Naive thymus-derived CD8-positive, alpha-beta T cell (primary cell): ENCODE measurements at places on chromosomes 11 and 22. TPM values are rescaled to one million over a fixed set of nuclear protein-coding genes. Genes with fewer than 3 reads are reported as not detected.

DNA sequence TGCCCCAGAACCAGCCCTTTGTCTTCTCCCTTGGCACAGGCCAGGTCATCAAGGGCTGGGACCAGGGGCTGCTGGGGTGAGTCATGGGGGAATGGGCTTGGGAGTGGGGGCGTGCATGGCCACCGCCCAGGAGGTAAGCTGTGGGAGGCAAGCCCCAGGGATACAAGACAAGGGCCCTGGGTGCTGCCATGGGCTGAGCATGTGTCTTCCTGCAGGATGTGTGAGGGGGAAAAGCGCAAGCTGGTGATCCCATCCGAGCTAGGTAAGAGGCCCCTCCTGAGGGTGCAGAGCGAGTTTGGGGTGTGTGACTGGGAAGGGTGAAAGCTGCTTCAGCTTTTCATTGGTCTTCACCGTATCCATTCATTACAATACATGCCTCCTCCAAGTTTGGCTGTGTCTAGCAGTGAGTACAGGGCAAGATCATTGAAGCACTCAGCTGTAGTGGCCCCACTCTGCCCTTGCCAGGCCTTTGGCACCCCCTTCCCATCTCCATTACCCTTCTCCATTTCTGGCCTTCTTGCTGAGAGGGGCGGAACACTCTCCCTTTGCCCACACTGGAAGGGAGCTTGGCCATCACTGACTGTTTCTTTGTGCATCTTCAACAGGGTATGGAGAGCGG lies 2.5 kb downstream of the FKBP2 start:
- no peak for DNase-seq

- DNase-seq: no peak
Observed at GRCh38 chr11:8038393-8038792, 42.6 kb upstream of the TUB start.

DNA sequence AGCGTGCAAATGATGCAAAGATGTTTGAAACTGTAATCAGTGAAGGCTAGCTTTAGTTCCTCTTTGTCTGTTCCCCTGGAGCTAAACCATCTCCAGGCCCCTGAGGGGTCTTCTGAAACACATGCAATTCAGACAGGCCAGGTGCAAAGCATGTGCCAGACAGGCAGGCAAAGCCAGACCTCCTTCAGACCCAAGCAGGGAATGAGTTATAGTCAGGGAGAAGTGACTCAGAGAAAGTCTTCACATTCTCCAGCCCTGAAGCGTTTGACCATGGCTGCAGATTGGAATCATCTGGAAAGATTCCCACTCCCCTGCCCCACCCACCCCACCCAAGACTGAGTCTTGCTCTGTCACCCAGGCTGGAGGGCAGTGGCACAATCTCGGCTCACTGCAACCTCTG lies 187.0 kb upstream of the ISX start:
- no peak for DNase-seq

DNA sequence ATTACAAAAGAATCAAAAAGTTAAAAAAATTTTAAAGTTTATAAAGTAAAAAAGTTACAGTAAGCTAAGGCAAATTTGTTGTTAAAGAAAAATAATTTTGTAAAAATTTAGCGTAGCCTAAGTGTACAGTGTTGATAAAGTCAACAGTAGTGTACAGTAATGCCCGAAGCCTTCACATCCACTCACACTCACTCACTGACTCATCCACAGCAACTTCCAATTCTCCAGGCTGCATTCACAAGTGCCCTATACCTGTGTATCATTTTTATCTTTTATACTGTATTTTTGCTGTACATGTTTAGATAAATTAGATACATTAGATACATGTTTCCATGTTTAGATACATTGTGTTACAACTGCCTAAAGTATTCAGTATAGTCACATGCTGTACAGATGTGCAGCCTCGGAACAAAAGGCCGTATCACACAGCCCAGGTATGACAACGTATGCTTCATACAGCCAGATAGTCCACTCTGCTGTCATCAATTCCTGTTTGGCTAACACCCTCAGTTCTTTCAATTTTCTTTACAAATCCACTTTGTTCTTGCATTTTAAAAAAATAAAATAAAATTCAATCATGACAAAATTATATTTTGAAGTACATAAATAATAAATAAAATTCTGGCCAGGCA lies 80.7 kb downstream of the RBFOX2 start:
- DNase-seq: no peak

DNA sequence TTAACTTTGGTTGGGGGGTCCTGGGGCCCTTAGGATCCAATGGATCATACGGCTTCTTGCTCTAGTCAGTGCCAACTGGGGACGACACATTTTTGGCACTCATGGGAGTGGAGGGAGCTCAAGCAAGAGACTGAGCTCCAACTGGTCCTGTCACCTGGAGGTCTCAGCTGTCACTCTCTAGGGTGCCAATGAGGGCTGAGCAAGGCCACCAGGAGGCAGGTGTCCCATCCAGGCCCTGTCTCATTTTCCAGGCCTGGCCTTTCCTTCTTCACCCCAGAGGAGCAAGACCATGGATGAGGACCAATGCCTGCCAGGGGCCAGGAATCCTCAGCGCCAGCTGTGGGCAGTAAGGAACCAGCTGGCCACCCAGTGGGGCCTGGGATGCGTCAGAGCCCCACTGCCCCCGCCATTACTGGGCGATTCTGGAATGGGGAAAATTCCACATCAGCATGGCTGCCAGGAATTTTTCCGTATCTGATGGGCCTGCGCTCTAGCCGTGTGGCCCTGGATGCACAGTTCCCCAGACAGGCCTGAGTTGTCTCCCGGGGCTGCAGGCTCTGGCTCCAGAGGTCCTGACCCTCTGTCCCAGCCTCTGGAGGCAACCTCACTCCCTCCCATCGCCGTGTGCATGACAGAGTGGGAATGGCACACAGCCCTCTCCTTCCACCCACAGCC lies 669 bp upstream of the GAL3ST1 start:
- no peak for DNase-seq

GRCh38 chr11:61332281-61332796 lies 566 bp downstream of the DDB1 start:
- DNase-seq: no peak

DNA sequence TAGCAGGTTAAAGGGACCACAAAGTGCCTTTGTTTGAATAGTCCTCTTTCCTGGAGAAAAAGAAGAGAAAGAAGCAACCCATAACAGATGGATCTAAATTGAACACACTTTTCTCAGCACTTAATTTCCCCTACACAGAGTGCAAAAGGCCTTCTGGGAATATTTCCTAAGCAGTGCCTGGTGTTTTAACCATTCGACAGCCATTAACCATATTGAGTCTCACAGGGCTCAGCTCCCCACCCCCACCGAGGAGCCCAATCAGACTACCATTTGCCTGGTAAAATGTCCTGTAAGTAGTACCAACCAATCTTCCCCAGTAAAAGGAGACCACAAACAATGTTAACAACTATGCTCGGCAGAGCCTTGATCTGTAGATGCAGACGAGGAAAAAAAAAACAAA lies 40.7 kb upstream of the SLC6A5 start:
- no peak for DNase-seq

DNA sequence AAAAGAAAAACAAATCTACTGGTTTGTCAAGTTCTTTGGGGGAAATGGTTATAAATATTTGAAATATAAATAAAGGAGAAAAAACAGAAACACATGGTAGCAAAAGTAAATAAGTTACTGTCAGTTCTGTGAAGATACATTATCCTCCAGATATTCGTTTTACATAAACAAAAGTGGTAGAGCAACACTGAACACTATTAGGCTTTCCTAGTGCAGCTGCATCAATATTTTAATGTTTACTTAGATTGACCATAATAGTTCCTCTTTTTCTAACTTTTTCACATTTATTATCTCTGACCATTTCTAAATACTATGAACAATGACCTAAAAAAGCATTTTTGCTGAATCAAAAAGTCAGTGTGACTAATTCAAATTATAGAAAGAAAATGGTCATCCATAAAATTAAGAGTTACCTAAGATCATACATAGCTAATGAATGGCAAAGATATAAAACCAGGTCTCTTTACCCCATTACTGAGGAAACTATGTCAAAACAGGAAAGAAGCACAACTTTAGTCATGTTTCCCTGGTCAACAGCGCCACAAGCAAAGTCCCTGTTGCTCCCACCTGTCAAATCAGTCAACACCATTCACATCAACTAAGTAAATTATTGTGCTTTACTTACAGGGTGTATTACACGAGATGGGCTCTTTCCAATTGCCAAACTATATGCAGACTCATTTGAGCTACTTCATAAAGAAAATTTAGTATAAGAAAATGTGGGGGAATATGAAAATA lies 38.5 kb downstream of the SBF2 start:
- no peak for DNase-seq

DNA sequence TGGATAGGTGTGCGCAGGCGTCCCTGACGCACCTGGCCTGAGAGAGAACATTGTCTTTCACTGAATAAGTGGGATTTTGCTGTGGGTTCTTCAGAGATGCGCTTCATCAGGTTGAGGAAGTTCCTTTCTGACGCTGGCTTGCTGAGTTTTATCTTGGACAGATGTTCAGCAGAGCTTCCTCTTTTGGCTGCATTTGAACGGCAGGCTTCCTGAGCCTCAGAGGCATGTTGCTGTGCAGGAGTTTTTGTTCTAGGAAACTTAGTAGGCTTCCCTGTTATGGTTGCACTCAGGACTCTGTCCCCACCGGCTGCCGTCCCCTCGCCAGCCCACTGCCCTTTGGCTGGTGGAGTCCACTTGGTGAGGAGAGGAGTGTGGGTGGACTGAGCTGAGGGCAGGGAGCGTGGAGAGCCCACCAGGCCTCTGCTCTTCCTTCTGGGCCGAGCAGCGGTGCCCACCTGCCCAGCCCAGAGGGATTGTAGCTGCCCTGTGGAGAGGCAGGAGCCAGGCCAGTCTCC lies 17.2 kb downstream of the FRMD8 start:
- DNase-seq: no peak

- no peak for DNase-seq
Observed at GRCh38 chr22:21582801-21583740, 15.6 kb downstream of the UBE2L3 start.

- no peak for DNase-seq
Observed at GRCh38 chr11:105109855-105110687, 29.5 kb downstream of the CARD18 start.

GRCh38 chr22:22248878-22249277 lies 4.3 kb downstream of the VPREB1 start:
- no peak for DNase-seq

- no peak for DNase-seq
Observed at GRCh38 chr11:92752122-92752521, 217.3 kb upstream of the MTNR1B start.

DNA sequence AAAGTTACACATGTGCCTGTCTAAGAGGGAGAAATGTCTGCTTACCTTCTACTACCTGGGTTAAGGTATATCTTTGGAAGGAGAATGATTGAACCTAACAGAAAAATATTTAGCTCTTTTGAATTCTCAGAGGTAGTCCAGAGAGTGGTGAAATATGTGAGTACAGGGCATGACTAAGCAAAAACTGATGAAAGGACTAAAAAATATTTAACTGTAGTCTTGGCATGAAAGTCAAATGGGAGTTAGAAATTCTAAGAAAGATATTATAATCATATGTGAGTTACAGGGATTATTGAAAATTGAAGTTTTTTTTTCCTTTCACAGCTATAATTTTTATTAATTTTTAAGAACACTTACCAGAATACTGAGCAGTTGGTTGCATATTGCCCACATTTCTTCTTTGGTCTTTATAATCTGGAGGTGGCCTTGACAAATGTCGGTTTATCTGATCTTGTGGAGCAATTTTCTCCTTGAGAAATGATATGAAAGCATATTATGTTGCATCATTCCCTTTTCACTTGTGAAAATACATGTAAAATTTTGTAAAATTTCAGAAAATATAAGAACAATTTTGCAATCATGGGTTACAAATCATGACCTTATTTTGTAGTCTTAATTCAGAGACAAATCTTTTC lies 61.4 kb upstream of the MTMR2 start:
- DNase-seq: no peak

GRCh38 chr22:35928285-35928798 lies 100.3 kb downstream of the RBFOX2 start:
- no peak for DNase-seq

DNA sequence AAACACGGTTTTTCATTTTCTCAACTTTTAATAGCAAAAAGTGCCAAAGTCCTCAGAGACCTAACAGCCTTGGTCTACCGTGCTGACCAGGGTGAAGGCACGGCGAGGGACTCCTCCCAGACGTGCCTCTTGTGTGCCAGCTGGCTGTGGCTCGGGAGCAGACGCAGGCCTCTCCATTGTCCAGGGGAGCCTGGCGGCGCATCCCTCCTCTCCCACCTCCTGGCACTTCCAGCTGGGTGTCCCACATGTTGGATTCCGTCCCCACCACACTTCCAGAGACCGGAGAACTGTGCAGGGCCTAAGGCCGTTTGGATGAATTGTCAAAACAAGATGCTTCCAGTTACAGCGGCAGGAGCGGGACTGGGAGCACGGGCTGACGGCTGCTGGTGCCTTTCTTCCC lies 11.6 kb downstream of the CDPF1 start:
- DNase-seq: no peak

GRCh38 chr11:75720639-75721038 lies 3.0 kb downstream of the MOGAT2 start:
- DNase-seq: no peak

DNA sequence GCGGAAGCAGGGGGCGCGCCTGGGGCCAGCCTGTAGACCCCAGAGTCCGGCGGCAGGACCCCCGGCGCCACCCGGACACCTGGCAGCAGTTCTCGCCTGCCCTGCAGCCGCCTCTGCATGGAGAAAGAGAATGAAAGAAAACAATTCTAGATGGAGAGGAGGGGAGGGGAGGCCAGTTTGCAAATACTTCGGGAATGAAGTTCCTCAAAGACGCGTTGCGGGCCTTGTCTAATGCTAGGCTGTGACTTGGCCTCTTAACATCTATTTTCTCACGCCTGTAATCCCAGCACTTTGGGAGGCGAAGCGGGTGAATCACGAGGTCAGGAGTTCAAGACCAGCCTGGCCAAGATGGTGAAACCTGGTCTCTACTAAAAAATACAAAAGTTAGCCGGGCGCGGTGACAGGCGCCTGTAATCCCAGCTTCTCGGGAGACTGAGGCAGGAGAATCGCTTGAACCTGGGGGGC lies 2.1 kb upstream of the BARX2 start:
- DNase-seq: no peak

GRCh38 chr22:37731804-37732471 lies 35.1 kb downstream of the TRIOBP start:
- DNase-seq: no peak

DNA sequence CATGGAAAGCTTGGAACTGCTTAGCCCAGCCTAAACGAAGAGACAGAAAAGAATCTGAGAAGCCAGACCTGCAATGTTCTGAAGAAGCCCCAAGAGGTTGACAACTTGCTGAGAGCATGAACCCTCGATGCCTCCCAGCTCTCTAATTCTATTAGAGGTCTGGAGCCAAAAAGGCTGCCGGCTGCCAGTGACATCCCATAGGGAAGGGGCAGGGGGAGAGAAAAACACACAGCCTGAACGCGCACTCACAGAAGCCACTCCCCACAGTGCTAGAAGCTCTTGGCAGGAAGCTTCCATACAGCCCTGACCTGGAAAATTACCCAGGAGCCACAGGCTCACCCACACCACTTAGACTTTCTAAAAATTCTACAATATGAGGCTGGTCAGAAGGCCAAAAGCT lies 18.3 kb downstream of the POLDIP3 start:
- DNase-seq: no peak

- no peak for DNase-seq
Observed at GRCh38 chr22:45742866-45743450, 71.3 kb downstream of the ATXN10 start.

Gene CHEK2
- total RNA-seq: 7.7 TPM

Gene GLB1L2
- total RNA-seq: 2.1 TPM

Gene OSBP2
- 1.3 TPM for total RNA-seq

Gene SLC37A2
- total RNA-seq: 2.4 TPM

Gene PHF21A
- 60.7 TPM for total RNA-seq
